ENCODE measurements at places on chromosomes 11 and 22.

- DNase-seq: no peak
These were observed 69.1 kb downstream of the MICAL2 start for GRCh38 chr11:12179531-12179930.

DNA sequence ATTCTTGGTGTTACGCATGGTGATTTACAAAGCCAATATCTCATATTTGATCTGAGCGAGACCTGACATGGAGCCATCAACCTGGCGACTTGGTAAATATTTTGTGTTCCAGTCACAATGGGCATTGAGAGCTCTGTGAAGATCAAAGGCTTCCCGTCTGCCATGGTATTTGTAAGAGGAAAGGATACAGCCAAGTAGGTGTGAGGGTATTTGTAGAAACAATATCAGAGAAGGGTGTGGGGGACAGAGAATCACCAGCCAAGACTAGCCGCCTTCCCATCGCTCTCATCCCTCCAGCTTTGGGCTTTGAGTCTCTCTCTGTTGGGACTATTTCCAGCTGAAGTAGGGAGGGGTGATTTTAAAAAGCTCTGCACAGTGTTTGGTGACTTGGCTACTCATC, 173.4 kb upstream of the BDNF start:
- no peak for DNase-seq

GRCh38 chr22:40210818-40211217, 33.1 kb downstream of the TNRC6B start:
- no peak for DNase-seq

- DNase-seq: peak; percentile 56
These were observed 29.0 kb upstream of the API5 start for GRCh38 chr11:43282607-43283440.

GRCh38 chr11:86810288-86810687, 9.9 kb downstream of the PRSS23 start:
- no peak for DNase-seq

DNA sequence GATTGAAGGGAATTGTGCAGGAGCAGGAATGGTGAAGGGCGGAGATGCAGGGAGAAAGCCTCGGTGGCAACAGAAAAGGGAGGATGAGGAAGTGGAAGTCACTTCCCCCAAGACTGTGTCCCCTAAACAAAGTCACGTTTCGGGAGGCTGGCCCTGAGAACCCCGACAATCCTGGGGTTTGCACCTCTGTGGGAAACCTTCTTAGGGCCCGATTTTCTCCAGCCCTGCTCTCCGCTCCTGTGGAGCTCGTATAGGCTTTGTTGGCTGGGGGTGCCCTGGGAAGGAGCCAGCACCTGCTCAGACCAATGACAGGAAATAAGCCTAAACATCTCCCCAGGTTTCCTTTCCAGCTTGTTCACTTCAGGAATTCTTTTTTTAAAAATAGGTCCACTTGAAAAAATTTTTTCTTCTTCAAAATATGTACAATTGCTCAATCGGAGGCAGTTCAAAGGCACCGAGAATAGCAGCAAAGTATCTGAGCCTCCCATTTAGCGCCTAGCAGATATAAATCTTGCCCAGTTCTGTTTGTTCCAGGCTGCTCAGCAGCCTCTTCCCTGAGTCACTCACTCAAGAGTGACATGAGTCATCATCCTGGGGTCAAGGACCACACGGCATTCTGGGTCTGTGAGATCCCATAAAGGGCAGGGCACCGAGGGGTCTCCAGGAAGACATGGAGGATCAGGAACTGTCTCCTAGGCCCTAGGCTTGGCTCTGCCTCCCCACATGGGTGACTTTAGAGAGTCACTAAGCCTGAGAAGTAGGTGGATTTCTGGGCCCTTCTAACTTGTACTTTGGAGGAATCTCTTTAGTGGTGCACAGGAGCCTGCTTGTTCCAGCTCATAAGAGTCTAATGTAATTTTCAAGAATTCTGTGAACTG, 34.0 kb downstream of the IRAG1 start:
- peak; percentile 47 for DNase-seq

DNA sequence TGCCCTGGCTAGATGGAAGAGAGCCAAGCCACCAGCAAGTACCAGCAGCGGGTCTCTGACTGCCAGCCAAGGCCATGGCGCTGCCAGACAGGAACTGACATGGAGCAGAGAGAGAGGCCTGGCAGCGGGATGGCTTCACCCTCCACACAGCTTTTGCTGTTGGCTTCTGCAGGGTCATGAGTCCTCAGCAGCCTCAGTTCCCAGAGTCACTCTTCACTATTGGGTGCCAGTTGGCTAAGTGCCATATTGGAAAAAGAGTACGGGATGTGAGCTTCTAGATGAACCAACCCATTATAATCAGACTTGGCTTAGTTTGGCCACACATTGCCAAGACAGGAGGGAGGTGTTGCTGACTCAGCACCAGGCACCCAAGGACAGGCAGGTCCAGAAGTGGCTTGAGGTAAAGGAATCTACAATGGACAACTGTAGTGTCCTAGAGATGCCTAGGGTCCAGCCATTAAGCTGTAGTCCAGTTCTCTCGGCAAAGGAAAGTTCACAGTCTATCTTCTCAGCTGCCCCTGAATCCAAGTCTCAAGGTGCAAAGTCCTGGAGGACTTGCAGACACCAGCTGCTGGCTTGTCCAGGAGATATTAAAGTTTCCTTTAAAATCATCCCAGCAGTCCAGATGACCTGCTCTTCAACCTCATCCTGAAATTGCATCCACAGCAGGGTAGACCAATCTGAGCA, 40.7 kb upstream of the POU2AF1 start:
- DNase-seq: no peak

DNA sequence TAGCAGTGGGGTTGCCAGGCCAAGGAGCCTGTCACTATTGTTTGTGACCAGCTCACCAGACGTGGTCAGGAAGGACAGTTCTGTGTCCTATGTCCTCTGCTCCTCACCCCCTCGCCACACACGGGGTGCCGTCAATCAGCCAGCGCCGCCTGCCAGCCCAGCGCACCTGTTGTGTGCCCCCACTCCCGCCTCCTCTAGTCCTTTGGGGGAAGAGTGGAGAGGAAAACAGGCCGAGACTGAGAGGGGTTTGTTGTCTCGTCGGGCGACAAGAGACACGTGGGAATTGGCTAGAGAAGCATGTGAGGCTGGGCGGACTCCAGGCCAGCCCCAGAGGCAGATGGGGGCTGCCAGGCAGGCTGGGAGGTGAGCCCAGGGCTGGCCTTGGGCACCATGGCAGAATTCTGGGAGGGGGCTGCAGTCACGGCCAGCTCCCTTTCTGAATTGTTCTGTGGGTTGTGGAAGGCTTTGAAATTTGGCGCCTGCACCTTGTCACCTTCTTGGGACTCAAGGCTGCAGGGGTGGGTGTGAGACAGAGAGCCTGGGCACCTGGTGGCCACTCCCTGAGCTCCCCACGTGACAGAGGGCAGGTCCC, 3.1 kb upstream of the KCNQ1OT1 start:
- no peak for DNase-seq

GRCh38 chr11:14331476-14332136, 27.4 kb downstream of the RRAS2 start:
- DNase-seq: no peak

GRCh38 chr11:126318574-126319373, 14.9 kb downstream of the DCPS start:
- DNase-seq: no peak

DNA sequence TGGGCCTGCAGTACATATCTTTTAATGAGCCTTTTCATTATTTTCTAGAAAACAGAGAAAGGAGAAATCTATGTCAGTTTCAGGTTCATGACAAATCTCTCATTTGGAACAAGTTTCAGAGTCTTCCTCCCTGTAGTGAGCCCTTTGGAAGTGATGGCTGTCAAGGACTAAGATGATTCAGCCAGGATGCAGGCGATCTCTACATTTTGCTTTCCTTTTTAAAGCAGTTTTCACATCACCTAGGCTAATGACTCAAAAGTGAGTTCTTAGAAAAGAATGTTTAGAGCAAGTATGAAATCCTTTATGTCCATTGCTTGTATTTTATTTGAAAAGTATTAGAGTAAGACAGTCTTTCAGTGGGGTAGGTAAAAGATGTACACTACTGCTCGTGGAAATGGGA, 130.1 kb downstream of the TRPC6 start:
- DNase-seq: no peak

DNA sequence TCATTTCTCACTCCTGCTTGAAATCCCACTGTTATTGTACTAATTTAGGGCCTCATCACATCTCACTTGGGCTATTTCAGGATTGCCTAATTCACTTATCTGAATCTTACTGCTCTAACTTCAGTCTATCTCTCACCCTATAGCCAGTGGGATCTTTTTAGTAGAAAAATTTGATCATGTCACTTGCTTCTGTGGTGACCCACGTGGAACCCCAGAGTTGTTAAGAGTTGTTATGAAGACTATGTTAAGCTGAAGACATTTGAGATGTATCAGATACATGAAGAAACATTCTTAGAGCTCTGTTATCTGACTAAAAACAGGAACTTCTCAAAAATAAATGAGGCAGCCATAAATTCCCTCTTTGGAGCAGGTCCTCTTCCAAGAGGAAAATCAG, 1375.6 kb upstream of the TENM4 start:
- no peak for DNase-seq

DNA sequence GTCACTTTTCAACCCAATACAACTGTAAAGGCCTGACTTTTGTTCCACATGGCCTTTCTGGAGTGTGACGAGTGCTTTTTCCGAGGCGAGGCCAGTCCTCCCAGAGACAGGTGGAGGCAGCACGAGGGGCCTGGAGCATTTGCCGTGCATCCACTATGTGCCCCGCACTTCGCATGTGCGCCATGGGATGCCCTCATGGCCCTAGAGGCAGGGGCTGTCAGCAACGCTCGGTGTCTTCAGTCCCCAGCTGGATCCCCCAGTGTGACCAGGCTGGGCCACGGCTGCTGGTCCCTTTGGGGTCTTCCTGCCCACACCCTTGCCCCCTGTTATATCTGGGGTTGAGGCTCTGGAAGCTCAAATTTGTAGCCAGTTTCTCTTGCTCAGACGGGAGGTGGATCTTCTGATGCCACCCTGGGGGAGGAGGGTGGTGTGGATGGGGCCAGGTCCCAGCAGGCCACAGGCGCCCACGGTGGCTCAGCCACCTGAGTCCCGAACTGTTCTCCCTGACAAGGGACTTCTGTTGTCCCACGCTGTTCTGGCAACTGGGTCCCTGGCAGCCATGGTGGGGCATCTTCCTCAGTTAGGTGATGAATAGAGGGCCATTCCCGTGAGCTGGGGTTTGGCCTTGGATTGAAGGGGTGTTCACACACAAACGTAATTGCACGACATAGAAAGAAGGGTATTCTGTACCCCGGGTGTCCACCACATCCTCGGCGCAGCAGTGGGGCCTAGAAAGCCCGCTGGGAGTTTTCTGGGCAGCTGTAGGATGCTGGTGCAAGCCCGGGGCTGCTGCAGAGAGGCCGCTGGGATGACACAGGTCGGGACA, 100.9 kb downstream of the CTTN start:
- no peak for DNase-seq

GRCh38 chr11:117189941-117190544, 9.1 kb upstream of the TAGLN start:
- no peak for DNase-seq

GRCh38 chr22:46545086-46545792, 7.8 kb upstream of the CELSR1 start:
- DNase-seq: no peak

GRCh38 chr11:25180187-25180586, 683.3 kb downstream of the LUZP2 start:
- no peak for DNase-seq

DNA sequence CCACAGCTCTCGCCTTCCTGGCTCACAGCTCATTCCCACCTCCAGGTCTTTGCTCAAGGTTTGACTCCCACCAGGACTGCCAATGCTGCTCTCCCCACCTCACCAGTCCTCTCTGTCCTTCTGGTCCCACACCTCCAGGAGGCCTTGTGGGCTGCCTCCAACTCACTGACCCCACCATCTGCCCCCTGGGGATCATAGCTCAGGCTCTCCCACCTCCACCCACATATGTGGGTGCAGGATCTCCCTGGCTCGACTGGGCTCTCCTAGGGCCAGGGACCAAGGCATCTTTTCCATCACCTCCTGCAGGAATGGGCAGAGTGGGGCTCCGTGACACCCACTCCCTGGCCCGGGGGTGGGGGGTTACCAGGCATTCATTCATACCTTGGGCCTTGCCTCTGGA, 13.8 kb upstream of the SSTR3 start:
- no peak for DNase-seq

GRCh38 chr22:46086577-46087335, 63.6 kb upstream of the PPARA start:
- no peak for DNase-seq

- DNase-seq: no peak
These were observed 6.6 kb downstream of the RASSF10 start for GRCh38 chr11:13015753-13016152.

DNA sequence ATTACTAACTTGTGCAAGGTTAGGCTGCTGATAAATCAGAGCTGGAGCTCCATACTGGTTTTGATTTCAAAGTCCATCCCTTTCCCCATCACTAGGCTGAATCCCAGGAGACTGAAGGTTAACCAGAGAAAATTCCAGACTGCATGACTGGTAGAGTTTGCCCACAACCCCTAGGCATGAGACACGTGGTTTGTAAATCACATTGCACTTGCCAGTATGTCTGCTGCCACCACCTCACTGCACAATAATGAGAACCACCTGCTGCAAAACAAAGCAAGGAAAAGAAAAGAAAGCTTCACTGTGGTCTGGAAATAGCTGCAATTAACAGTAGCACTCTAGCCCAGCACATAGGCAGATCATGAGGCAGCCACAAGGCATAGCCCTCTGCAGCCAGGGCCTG, 67.6 kb upstream of the NTM start:
- no peak for DNase-seq

GRCh38 chr22:40326905-40327735, 19.2 kb upstream of the ADSL start:
- no peak for DNase-seq
